ENCODE measurements at places on chromosomes 6 and 20.

DNA sequence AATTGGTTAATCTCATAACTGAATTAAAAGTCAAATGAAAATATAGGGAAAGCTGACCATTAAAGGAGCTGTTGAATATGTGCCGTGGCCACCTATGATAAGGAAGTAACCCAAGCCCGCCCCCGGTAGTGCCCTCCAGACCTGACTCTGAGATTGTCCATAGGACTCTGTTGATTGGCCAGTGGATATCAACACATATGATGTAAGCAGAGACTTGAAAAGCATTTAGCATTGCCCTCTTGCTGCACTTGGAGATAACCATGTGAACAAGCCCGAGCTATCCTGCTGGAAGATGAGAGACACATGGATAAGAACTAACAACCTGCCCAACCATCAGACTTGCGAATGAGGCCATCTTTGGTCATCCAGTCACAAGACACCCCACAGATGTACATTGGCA is 83.2 kb downstream of the LINC00237 start:
- DNase-seq: no peak

DNA sequence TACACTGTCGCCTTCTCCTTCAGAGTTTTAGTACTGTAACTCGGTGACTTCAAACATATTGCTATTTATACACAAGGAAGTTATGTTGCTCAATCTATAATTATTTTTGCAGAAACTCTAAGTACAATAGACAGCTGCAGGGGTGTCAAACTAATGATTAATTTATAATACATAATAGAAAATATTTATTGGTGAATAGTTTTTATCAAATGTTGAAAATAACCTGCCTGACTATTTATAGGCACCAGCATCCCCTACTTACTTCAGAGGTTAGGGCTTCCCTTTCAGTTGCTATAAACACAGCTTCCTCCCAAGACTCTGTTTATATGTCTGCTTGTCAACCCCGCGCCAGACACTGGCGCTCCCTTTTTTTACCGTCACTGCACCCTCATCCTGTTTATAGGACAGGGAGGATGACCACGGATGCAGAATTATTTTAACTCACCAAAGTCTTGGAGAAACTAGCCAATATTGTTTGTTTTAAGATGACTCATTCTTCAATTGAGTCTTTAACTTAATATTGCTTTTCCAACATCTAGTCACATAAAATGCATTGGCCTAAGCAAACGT is 225.0 kb downstream of the ALDH8A1 start:
- DNase-seq: no peak

GRCh38 chr6:95133578-95133977 is 443.8 kb upstream of the MANEA start:
- DNase-seq: no peak

- DNase-seq: no peak
Observed at GRCh38 chr20:55744896-55745295, 260.4 kb downstream of the CBLN4 start.

DNA sequence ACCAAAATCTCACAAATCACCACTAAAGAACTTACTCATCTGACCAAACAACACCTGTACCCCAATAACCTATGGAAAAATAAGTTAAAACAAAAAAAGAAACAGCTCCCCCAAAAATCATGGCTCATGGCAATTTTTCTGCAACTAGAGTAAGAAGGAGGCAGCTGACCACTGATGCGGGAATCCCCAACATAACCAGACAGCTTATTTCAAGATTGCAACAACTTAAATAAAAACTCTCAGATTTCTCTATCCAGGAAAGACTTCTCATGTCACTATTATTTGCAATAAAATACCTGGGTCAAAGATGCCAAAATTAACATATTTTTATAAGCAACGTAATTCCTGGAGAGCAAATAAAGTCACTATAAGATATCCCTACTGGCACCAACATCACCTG is 128.1 kb upstream of the LY86 start:
- no peak for DNase-seq

- no peak for DNase-seq
Observed at GRCh38 chr6:28005975-28006374, 48.9 kb downstream of the OR2B6 start.

DNA sequence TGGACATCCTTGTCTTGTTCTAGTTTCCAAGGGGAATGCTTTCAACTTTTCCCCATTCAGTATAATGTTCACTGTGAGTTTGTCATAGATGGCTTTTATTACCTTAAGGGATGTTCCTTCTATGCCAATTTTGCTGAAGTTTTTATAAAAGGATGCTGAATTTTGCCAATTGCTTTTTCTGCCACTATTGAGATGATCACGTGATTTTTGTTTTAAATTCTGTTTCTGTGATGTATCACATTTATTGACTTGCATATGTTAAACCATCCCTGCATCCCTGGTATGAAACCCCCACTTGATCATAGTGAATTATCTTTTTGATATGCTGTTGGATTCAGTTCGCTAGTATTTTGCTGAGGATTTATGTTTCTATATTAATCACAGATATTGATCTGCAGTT is 130.6 kb upstream of the TAB2 start:
- no peak for DNase-seq

DNA sequence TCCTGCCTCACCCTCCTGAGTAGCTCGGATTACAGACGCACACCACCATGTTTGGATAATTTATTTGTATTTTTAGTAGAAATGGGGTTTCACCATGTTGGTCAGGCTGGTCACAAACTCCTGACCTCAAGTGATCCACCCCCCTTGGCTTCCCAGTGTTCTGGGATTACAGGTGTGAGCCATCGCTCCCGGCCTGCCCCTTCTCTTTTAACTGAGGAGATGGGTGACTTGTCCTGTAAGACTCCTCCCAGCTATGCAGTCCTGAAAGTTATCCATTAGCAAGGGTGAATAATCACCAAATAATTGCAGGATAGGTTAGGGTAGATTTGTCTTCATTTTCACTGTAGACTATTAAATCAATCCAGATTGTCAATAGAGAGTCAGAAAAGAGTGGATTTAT is 40.5 kb upstream of the JARID2 start:
- DNase-seq: no peak

DNA sequence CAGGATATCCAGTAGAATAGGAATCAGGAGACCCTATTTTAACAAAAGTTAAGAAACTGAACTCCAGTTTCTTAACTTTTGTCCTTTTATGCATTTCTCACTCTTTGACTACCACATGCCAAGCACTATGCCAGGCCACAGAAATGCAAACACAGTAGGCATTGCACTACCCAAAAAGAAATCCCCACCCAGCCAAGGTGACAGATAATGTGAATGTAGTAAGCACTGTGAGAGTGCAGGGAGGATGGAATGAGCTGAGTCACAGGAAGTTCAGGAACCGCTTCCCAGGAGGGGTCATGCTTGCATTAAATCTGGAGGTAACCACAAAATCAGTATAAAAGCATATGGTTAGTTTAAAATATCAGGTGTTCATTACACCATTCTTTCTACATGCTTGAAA is 20.1 kb upstream of the FAM83C start:
- no peak for DNase-seq

DNA sequence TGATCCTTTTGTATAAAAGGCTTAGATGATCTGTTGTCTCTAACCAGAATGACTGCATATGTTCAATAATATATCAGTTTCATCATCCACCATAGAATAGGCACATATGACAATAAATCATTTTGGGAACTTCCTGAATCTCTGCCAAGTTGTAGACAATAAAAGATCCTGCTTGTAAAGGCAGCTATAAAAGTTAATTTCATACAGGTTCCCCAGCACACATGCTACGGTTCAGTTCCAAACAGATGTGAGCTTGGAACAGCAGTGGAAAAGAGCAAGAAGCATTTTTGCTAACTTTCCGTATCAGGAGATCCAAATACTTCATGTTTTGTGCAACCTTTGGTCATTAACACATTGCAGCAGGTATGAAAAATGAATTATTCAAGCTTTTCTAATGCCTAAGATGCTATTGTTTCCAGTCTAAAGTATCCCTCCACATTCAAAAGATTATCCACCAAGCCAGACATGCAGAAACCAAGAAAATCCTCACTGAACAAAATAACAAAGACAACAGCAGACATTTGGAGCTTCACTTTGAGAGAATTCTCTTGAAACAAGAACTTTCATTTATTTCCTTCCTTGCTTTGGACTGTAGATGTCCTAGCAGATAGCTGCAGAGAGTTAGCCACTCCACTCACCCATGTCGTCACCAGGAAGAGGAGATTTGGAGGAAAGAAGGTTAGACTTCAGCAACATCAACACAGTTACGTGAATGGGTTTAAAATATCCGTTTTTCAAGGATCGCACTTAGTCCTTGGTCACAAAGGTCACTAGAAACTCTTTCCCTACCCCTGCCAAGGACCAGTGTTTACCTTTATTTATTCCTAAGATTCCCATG is 453.5 kb upstream of the JARID2 start:
- DNase-seq: peak; percentile 2

DNA sequence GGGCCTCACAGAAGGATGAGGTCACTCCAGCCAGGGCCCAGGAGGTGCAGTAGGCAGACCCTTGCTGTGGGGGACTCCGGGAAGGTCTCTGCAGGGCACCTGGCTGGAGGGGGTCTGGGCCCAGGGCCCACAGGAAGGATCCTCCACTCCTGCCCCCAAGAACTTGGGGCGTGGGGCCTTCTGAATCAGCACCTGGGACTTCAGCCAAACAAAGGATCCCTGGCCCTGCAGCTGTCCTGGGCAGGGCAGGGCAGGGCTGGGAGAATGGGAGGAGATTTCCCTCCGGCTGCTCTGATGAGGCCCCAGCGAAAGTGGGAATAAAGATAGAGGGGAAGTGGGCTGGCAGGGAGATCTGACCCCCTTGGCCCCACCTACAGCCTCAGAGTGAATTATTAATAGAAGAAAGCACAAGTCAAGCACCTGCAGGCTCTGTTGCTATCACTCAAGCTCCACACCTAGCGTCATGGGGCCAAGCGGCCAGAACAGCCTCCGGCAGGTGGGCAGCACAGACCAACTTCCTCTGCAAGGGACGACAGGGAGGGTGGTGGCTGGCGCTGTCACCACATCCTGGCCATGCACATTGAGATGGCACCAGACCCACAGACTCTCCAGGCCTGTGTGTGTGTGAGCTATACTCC is 61.6 kb upstream of the MRPS10 start:
- DNase-seq: no peak

- no peak for DNase-seq
Observed at GRCh38 chr6:124054034-124054433, 250.4 kb downstream of the NKAIN2 start.

GRCh38 chr6:28875191-28875747 is 48.5 kb downstream of the TRIM27 start:
- no peak for DNase-seq

DNA sequence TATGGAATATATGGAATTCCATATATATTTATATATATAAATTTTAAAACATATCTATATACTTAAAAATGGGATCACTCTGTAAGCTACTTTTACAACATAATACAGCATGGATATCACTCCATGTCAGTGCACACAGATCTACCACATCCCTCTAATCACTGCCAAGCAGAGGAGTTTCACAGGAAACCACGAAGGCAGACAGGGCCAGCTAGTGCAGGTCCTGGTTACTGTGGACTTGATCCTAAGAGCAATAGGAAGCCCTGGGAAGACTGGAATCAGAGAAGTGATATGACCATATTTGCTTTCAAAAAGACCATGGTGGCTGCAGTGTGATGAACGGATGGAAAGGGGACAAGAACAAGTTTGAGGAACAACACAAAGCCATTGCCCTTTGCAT is 40.0 kb upstream of the NRN1 start:
- no peak for DNase-seq

GRCh38 chr20:37702403-37703034 is 8.7 kb downstream of the CTNNBL1 start:
- DNase-seq: no peak

GRCh38 chr6:120254651-120255050 is 905.1 kb upstream of the MAN1A1 start:
- no peak for DNase-seq

GRCh38 chr6:107607116-107607515 is 117.2 kb downstream of the SOBP start:
- DNase-seq: no peak

- DNase-seq: no peak
Observed at GRCh38 chr6:156984178-156984738, 207.1 kb downstream of the ARID1B start.

- DNase-seq: no peak
Observed at GRCh38 chr20:57772349-57772964, 62.6 kb upstream of the PMEPA1 start.

GRCh38 chr6:47496935-47497579 is 19.5 kb downstream of the CD2AP start:
- no peak for DNase-seq

- no peak for DNase-seq
Observed at GRCh38 chr6:47655719-47656595, 42.4 kb upstream of the ADGRF4 start.

- DNase-seq: no peak
Observed at GRCh38 chr6:157806131-157806855, 16.8 kb upstream of the SNX9 start.

DNA sequence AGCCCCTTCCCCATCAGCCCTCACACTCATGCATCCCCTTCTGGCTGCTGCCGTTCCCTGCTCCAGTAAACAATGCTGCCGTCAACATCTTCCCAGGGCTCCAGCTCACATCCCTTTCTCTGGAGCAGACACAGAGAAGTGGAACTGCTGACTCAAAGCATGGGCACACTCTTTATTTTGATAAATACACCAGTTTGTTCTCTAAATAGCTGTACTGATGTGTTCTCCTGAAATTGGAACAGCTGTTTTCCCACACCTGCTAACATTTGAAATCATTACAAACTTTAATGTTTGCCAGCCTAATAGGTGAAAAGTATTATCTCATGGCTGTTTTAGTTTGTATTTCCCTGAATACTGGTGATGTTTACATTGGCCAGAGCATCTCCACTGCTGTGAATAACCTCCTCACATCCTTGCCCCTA is 102.1 kb upstream of the NXT1 start:
- peak; percentile 6 for DNase-seq

GRCh38 chr6:105991561-105992314 is 94.4 kb upstream of the PRDM1 start:
- peak; percentile 65 for DNase-seq

- DNase-seq: no peak
Observed at GRCh38 chr6:11535801-11536230, 1.7 kb upstream of the TMEM170B start.

- no peak for DNase-seq
Observed at GRCh38 chr6:32627831-32628230, 9.4 kb upstream of the HLA-DQA1 start.

Measured in NCI-H774 (cell line).